ENCODE measurements at places on chromosomes 6 and 20.

- DNase-seq, result peak; percentile 54
Measured at GRCh38 chr20:63896264-63897105, 1.6 kb downstream of the DNAJC5 start.

DNA sequence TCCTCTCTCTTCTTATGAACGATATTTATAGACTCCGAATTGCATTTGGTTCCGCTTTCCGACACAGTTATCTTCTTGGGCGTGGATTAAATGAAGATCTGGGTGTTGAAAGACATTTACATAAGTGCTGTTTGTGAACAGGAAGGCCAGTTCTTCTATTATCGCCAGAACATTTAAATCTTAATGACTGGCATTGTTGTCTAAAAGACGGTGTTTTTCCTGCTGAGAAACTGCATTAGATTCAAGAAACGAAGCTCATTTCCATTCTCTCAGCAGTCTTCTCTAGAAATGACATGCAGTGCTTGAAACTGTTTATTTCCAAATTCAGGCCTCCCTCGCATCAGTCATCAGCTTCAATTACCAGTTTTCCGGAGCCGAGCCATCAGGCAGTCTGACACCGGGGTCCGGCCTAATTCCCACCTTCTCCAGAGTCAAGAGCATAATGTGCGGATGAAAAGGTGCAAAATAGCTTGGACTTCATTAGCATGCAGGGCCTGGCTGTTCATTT, 16.0 kb downstream of the LINC00237 start:
- DNase-seq, result no peak

GRCh38 chr6:85449388-85449817, 480 bp upstream of the NT5E start:
- DNase-seq, result peak; percentile 89

- DNase-seq, result no peak
Measured at GRCh38 chr6:25685251-25685650, 33.2 kb downstream of the SCGN start.

- no peak for DNase-seq
Measured at GRCh38 chr20:62226707-62227590, 6.9 kb upstream of the HRH3 start.

DNA sequence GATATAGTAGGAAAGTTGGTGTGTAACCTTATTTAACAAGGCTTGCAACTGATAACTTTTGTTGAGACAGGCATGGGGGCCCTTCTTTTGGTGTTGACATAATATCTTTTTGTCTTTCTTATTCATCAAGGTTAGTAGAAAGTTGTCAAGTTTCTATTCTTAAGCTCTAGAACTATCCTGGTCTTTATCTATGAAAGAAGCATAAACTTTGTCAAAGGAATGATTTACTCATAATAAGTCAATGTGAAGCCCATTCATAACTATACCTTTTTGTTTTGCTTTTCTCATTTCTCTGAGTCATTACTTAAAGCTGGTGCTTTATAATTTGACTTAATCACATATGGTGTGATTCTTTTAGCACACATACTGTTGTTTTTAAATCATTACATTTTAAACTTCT, 312.4 kb downstream of the UTRN start:
- DNase-seq, result no peak

DNA sequence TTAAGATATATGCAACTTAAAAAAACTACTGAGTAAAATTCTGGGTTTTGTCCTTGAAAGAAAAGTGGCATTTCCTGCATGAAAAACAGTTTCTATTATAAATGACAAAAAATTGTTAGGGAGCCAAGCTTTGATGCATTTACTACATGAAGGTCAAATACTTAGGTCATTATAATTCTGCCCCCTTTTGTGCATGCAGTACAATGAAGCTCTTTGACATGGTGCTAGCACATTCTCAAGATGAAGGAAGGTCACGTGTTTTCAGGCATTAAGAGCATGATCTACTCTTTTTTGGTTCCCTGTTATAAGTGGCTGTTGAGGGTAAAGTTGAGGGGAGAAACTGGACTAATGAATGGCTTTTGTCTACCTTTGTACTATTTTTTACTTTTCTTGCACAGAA, 72.7 kb downstream of the FOXO3 start:
- no peak for DNase-seq

GRCh38 chr20:11728937-11729336, 188.8 kb upstream of the BTBD3 start:
- DNase-seq, result no peak

- DNase-seq, result no peak
Measured at GRCh38 chr6:3277851-3278416, 19.2 kb downstream of the PSMG4 start.

GRCh38 chr6:153538491-153538890, 407.4 kb upstream of the RGS17 start:
- DNase-seq, result peak; percentile 29

- peak; percentile 18 for DNase-seq
Measured at GRCh38 chr6:118735320-118735719, 83.9 kb upstream of the CEP85L start.

GRCh38 chr6:7818257-7819214, 92.1 kb downstream of the TXNDC5 start:
- no peak for DNase-seq

DNA sequence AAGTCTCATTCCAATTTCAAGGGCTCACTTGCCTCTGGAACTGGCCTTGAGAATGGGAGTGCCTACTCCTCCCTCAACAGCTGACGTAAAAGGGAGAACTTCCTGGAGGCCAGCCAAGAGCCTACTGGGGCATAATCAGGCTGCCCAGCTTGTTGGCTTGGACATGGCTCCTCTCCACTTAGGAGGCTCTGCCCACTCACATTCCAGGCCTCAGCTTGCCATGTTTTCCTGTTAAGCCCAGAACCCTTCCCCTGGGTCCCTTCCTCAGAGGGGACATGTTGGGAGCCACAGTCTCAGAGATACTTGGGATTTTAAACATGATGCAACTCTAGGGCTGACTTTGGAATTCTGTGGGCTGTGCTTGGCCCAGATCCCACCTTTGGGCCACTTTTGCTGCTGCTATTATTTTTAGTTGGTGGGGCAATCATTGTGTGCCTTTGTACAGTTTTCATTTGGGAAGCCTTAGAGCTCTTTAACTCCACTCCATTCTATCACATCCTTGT, 31.5 kb upstream of the ADTRP start:
- peak; percentile 73 for DNase-seq

DNA sequence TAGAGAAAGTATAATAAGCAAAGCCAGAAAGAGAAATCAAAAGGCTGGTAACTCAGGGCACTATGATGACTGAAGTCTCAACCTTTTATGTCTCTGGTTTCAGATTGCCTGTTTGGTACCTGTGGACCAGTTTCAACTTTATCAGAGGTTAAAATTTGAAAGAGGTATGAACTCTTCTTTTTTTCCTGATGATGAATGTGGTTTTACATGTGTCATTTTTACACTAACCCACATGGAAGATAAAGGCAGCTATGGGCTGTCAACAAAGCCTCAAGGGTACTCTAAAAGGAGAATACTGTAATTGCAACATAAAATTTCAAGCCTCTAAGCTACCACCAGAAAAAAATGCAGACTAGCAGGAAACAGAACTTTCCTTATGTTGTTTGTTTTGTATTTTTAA, 52.4 kb downstream of the RNF144B start:
- DNase-seq, result peak; percentile 17

DNA sequence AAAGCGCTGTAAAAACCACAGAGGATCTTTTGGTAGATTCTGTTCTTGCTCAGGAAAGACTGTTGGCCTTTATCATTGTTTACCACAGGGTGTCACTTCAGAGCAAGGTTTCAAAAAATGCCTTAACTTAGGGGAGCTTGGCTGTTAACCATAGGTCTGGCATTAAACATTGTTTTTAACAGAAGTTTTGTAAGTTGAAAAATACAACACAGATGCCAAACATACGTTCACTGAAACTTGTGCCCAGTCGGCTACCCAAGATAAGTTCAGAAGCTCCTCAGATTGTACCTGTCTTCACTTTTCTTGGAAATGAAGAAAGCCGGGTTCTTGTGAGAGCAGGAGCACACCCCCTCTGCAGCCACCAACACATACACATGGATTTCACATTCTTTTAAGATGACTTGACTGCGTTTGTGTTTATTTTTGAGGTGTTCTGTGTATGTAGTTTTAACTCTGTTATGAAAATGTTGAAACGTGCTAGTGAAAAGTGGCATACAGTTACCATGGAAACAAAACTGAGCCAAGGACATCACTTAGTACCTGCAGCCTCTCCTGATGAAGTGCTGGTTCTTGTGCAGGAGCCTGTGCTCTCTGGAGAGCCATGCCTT, 64.9 kb downstream of the SYCP2L start:
- peak; percentile 92 for DNase-seq

DNA sequence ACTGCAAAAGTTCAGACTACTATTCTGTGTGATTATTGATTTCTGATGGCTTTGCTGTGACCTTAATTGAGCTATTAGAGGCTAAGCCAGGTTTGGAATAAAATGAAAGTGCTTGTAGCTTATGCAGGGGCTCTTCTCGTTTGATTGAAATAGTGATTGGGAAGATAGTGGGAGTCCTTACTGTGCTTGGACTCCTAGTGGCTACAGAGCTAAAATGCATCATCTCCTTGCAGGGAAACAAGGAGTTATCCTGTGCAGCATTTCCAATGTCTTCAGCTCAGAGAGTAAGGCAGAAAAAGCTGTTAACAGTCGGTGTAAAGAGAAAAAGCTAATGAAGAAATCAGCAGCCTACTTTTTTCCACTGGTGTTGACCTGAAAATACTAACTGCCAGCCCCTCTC, 173.5 kb downstream of the SLC35F1 start:
- no peak for DNase-seq

DNA sequence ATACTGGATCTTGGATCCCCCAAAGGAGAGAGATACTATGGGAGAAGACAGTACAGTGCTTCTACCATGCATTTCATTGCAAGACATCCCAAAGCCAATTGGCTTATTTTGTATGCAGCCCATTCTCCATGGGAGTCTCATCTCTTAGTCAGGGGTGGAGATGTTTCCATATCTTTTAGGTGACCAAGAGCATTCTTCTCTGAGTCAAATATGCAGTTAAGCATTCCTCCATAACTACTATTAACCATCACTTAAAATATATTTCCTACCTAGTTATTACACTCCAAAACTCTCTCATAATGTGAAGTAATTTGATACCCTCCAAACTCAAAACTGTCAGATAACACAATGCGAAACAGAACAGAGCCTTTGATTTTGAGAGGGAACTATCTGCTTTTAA, 542.6 kb downstream of the HDGFL1 start:
- peak; percentile 66 for DNase-seq

GRCh38 chr6:161038229-161039031, 46.9 kb downstream of the MAP3K4 start:
- peak; percentile 92 for DNase-seq

GRCh38 chr6:30557683-30557981, 537 bp downstream of the PRR3 start:
- DNase-seq, result no peak

GRCh38 chr20:19181552-19181951, 30.9 kb upstream of the SLC24A3 start:
- no peak for DNase-seq

Data from iris pigment epithelial cell (primary cell).